ENCODE measurements at places on chromosomes 12 and 14.

DNA sequence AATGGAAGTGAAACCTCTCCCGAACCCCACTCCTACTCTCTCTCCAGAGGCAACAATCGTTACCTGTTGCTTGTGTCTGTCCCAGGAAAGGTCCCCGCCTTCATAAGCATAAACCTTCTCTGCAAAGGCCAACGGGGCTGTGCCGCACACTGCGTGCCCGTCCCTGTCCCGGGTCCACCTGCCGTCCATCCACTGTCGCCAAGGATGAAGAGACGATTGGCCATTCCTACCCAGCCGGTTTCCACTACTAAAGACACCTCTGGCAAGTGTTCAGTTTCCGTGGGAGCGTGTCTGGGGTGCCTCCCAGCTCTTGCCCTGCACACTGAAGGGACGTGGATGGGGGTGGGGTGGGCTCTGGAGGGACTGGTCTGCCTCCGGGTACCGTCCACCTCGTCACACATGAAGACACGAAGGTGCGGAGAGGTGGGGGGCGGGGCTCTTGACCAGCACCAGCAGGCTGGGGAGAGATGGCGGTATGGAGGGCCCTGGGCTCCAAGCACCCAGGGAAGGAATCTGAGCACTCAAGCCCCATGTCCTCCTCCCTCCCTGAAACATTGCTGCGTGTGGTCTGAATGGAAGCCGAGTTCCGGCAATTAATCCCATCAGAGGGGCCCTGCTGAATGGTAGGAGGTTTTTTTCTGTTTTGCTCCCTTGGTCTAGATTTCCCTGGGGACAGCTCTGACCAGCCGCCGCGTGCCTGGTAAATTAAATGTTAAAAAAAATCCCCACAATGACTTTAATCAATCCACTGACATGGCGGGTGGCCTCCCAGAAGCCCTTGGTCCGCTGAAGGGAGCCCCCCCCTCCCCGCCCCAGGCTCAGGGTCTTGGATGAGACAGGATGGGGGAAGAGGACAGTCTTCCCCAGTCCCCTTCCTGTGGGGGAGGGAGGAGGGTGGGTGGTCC, 4.1 kb upstream of the KIF26A start:
- no peak for DNase-seq

GRCh38 chr12:111505601-111506036, 93.5 kb downstream of the ATXN2 start:
- no peak for DNase-seq

GRCh38 chr12:28440081-28440608, 249.9 kb downstream of the CCDC91 start:
- no peak for DNase-seq

- no peak for DNase-seq
Observed at GRCh38 chr12:52296572-52297215, 5.4 kb upstream of the KRT81 start.

DNA sequence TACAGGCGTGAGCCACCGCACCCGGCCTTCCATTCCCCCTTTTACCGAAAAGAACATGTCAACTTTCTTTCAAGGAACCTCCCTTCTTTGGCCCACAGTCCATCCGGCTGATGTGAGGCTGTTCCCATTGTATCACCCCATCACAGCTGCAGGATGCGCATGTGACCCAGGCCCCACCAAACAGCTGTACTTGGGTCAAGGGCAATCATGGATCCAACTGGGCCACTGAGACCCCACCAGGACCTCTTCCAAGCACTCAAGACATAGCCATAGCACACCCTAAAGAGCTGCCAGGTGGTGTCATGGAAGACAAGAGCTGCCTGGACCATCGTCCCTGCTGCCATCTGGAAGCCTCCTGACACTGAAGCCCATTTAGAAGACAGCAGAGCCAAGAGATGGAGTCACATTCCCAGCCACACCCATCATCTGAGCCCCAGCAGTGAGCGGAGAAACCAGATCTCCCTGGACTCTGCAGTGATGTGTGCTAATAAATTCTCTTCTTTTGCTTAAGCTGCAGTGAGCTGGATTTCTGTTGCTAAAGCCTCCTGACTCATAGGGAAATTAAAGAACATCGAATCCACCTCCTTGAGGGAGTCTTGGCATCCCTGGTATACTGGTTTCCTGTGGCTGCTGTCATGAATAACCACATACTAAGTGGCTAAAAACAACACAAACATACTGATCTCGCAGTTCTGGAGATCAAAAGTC, 105.6 kb downstream of the KSR2 start:
- no peak for DNase-seq

- no peak for DNase-seq
Observed at GRCh38 chr14:87600240-87600639, 392.7 kb downstream of the GALC start.

GRCh38 chr12:26715232-26715631, 117.8 kb downstream of the ITPR2 start:
- DNase-seq = no peak

DNA sequence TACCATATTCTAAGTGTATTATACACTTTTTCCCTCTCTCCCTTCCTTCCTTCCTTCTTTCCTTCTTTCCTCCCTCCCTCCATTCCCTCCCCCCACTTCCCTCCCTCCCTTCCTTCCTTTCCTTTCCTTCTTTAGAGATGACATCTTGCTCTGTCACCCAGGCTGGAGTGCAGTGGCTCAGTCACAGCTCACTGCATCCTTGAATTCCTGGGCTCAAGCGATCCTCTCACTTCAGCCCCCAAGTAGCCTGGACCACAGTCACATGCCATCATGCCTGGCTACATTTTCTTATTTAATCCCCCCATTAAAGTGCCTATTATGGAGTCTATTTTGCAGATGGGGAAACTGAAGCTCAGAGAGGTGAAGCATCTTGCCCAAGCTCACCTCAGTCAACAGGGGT, 55.0 kb downstream of the SVOP start:
- DNase-seq = no peak

- DNase-seq = no peak
Observed at GRCh38 chr12:1890810-1891209, 27.6 kb downstream of the CACNA2D4 start.

DNA sequence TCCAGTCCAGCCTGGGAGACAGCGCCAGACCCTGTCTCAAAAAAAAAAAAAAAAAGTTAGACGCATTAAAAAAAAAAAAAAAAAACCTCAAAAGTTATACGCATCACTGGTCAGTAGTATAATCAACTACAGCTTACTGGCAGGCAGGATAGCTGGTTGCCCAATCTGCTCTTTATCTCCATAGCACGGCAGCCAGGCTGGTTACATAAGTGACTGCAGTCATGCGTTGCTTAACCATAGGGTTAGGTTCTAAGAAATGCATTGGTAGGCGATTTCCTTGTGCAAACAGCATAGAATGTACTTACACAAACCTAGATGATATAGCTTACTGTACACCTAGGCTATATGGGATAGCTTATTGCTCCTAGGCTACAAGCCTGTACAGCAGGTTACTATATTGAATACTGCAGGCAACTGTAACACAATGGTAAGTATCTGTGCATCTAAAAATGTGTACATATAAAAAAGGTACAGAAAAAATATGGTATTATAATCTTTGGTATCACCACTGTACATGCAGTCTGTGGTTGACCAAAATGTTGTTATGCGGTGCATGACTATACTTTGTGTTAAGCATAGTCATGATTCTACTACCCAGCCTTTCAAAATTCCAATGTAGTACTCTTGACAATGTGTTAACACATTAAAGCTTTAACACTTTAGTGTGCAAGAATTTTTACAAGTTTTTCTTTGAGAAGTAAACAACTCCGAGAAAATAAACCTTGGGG, 8.1 kb downstream of the L2HGDH start:
- DNase-seq = no peak

DNA sequence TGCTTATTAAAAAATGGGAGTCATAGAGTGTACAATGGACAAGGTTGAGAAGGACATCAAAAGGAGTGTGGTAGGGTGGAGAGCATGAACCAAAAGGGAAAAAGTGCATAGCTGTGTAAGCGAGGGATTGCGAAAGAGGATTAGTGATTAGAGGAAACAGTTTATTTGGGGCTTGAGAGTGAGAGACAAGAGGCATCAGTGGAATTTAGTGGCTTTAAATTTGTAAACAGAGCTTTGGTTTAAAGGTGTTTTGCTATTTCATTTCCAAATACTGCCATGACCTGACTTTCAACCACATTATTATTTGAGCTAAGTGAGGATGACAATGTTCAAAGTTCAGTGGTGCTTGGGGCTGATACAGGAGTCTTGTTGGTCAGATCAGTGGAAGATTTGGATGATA, 53.4 kb downstream of the SLC16A7 start:
- DNase-seq = no peak

GRCh38 chr12:6962285-6963015, 8.0 kb downstream of the PHB2 start:
- DNase-seq = no peak

DNA sequence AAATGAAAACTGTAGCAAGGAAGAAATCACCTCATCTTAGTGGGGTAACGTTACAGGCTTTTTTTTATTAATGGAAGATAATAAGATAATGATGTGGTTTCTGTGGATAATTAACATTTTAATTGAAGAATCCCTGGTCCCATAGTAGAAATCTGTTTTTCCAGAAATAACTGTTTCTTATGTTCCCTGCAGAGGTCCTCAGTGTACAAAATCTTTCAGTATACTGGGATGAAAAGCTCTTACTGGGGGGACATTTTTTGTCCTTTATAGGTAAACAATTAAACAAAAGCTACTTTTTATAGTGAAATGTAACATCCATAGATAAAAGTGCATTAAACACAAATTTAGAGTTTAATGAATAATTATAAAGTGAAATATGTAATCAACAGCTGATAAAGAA, 312.2 kb downstream of the ATXN7L3B start:
- DNase-seq = no peak

- no peak for DNase-seq
Observed at GRCh38 chr12:72467985-72468384, 195.8 kb downstream of the TRHDE start.

DNA sequence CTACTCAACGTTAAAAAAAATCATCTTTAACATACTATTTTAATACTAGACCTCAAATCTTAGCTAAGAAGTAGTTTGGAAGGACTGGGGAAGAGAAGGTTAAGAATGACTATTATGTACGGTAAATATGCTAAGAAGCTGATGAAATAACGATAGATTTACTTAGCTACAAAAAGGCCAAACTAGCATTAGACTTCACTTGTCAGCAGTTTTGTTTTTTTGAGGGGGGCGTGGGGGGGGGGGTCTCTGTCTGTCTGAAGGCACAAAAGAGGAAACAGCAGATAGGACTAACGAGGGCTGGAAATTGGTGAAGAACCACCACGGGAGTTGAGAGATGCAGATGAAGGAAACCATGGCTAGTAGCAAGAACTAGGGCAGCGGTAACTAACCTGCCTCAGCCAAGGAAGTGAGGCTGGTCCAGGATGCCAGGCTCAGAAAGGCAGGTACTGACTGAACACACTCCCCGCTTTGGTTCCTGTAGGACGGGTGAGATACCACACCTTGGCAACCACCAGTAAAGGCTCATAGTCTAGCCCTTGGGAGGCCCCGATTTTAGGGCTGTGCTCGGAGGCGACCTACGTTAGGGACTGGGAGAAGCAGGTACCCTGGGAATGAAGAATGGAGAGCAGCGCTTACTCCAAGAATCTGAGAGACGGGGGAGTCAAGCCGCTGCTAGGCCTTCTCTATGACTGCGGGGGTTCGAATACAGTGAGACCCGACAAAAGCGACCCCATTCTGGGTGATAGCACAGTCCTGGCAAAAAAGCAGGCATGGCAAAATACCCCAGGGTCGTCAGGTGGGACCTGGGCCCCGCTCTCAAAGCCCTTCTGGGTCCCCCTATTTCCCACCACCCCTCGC, 675 bp downstream of the NEDD8 start:
- DNase-seq = no peak

DNA sequence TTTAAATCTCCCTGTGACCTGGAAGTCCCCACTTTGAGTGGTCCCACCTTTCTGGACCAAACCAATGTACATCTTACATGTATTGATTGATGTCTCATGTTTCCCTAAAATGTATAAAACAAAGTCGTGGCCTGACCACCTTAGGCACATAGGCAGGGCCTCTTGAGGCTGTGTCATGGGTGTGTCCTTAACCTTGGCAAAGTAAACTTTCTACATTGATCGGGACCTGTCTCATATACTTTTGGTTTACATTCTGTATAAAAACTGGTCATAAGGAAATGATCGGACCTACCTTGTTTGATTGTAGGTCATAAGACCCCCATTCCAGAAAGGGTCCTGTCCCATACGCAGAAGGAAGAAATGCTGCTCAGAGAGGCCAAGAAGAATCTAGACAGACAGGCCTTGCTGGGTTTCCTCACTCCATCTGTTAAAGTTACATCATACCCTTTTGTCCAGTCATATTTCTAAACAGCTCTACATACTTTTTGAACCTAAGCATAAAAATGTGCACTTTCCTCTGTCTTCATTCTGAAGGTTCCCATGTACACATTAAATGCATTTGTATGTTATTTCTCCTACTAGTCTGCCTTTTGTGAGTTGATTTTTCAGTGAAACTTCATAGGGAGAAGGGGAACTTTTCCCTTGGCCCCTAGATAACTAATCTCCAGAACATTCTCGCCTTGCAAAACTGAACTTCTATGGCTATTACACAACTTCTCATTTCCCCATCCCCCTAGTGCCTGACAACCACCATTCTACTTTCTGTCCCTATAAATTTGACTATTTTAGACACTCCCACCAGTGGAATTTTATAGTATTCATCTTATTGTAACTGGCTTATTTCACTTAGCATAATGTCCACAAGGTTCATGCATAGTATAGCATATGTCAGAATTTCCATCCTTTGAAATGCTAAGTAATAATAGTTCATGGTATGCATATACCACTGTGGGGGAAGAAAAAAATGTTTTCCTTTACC, 30.2 kb upstream of the CPM start:
- no peak for DNase-seq

- DNase-seq = peak; percentile 69
Observed at GRCh38 chr14:89041257-89041582, 216.8 kb downstream of the TTC8 start.

GRCh38 chr12:6049587-6049986, 74.9 kb downstream of the VWF start:
- DNase-seq = no peak

DNA sequence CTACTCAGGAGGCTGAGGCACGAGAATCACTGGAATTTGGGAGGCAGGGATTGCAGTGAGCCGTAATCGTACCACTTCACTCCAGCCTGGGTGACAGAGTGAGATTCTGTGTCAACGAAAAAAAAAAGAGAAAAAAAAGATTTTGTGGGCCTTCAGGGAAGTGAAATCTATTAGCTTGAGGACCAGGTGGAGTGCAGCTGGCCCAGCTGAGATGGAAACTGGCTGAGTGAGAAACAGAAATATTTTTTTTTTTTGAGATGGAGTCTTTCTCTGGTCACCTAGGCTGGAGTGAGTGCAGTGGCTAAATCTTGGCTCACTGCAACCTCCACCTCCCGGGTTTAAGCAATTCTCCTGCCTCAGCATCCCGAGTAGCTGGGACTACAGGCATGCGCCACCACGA, 2.3 kb upstream of the CLEC4C start:
- no peak for DNase-seq

DNA sequence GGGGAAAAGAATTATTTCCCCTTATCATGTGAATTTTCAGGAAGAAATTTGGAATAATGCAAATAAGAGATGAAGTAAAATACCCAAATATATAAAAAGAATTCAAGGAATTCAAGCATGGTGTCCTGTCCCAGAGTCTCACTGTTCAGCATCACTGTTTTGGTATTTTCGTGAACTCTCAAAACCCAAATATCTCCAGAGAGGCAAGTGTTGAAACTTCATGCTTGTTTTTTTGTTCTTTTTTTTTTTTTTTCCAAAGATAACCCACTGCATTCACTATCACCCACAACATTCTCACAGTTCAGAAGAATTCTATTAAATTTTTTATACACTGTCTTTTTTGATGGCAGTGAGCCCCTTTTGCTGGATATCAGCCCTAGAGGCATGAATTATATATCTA, 354.9 kb downstream of the DIO2 start:
- DNase-seq = no peak

GRCh38 chr14:95769976-95770375, 56.1 kb upstream of the TCL1A start:
- no peak for DNase-seq

GRCh38 chr12:19482551-19483109, 43.3 kb downstream of the AEBP2 start:
- DNase-seq = no peak

Measured in NCI-H446 (cell line).